ENCODE measurements at places on chromosomes 13 and 19.
A peak's percentile ranks its signal among the peaks of the same experiment; 100 is the strongest.

DNA sequence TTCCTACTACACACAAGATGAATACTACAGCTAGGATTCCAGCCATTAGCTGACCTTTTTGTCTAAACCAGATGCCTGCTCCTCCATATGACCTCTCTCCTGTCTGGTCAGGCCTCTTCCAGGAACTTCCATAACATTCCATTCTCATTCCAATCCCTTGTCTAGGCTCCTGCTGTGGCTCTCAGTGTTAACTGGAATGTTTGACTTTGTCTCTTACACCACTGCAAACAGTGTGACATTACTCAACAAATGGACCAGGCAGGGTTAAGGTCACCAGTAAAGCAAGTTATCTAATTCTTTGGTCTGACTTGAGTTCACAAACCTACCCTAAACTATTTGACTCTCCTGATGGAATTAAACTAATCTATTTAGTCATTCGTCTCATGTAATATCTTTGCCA, 2.1 kb upstream of the GPC6 start:
- DNase-seq: no peak

- peak; percentile 89 for DNase-seq
Measured at GRCh38 chr19:49210108-49210900, 52.7 kb downstream of the TRPM4 start.

DNA sequence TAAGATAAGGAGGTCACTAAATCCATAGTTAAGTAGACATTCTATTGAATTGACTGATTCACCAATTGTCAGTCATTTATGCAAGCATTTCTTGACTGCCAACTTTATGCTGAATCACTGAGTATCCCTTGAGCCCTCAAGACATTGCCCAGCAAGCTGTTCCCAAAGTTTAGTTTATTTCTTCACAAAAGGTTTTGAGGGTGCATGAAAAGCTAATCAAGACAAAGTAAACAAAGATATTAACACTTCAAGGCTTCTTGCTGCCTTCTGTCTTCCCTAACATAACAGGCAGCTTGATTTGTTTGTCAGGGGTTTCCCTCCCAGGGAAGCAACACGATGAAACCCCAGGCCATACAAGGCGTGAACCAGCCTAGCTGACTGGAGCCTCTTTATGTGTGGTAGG, 374.4 kb downstream of the SPRY2 start:
- DNase-seq: no peak

DNA sequence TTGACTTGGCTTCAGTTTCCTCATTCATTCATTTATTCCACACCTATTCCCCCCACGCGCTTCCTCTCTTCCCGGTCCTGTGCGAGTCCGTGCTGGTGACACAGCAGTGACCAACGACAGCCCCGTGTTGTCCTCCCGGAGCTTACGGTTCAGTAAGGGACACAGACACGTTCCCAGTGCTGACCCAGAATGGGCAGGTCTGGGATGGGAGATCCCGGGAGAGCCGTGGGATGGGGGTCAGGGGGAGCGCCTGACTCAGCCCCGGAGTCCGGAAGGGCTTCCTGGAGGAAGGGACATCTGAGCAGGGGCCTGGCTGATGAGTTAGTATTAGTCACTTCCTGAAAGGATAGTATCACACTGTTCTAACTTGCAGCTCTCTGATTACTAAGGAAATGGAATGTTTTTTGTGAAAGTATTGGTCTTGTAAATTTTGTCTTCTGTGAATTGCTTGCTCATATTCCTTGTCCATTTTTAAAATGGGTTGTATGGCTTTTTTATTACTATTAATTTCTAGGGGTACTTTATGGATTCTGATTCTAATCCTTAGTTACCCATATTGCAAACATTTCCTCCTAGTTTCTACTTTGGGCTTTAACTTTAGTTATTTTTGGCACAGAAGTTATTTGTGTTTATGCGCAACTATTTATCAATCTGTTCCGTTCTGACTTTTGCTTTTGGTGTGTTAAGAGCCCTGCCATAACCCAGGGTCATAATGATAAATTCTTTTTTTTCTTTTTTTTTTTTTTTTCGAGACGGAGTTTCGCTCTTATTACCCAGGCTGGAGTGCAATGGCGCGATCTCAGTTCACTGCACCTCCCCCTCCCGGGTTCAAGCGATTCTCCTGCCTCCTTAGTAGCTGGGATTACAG, 708 bp upstream of the ERCC1 start:
- no peak for DNase-seq

- DNase-seq: no peak
Measured at GRCh38 chr19:29324291-29324680, 111.3 kb upstream of the UQCRFS1 start.

DNA sequence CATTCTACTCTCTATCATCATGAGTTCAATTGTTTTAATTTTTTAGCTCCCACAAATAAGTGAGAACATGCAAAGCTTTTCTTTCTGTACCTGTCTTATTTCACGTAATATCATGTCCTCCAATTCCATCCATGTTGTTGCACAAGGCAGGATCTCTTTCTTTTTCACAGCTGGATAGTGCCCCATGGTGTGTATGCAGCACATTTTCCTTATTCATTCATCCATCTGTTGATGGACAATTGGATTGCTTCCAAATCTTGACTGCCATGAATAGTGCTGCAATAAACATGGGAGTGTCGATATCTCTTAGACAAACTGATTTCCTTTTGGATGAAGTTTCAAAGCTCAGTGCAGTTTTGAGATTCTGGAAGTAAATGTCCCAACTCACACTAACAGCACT, 326.9 kb downstream of the FGF9 start:
- no peak for DNase-seq

DNA sequence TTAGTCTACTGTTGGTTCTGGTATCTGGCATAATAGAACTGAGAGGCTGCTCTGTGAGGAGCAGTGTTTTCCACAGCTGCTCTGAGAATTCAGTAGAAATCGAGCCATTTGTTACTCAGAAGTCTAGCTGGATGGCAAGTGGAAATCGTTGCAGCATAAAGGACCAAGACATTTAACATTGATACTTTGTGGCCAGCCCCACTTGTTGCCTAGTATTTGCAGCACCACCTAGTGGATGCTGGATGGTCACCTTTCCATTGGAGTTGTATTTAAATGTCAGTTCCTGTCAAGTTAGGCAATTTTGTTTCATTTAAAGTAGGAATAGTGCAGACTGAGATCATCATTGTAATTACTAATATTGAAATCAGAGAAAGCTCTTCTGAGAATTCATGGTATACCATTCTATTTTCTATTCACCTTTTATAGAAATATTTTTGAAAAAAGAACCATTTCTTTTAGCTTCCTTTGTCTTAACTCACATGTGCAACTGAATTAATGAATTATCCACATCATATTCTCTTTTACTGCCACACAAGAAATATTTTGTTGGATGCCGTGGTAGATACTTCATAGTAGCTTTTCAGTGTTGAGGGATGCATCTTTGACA, 64.6 kb downstream of the PDS5B start:
- DNase-seq: peak; percentile 60
